ENCODE measurements at places on chromosomes 1 and 21. TPM values are rescaled to one million over a fixed set of nuclear protein-coding genes. Genes with fewer than 3 reads are reported as not detected.

EDEM3 gene
- total RNA-seq = 44.5 TPM

NBPF4 gene
- total RNA-seq = not detected

STIL gene
- total RNA-seq = 62.4 TPM

CR1 gene
- not detected for total RNA-seq

KRTAP19-1 gene
- total RNA-seq = not detected

RPTN gene
- not detected for total RNA-seq

TAF13 gene
- total RNA-seq = 26.1 TPM

ATAD3C gene
- total RNA-seq = 0.29 TPM

IPO9 gene
- 98.8 TPM for total RNA-seq

GOLT1A gene
- 5.6 TPM for total RNA-seq

CASZ1 gene
- 12.6 TPM for total RNA-seq

SNX7 gene
- total RNA-seq = 22.8 TPM

CA14 gene
- total RNA-seq = 1.0 TPM

FAAH gene
- 31.4 TPM for total RNA-seq

EPS8L3 gene
- 68.6 TPM for total RNA-seq

KIF2C gene
- 67.6 TPM for total RNA-seq

TAGLN2 gene
- total RNA-seq = 708 TPM

ATP5PF gene
- 95.2 TPM for total RNA-seq

GNG12 gene
- total RNA-seq = 72.2 TPM

LAMC2 gene
- 498 TPM for total RNA-seq

ANKRD45 gene
- not detected for total RNA-seq

PIGR gene
- total RNA-seq = 367 TPM
